IgD-negative memory B cell (primary cell): ENCODE measurements at places on chromosomes 4 and X. TPM values are rescaled to one million over a fixed set of nuclear protein-coding genes. Genes with fewer than 3 reads are reported as not detected.

DNAAF6 gene
- polyA plus RNA-seq = not detected

CTBP1 gene
- 36.5 TPM for polyA plus RNA-seq

INTU gene
- 0.11 TPM for polyA plus RNA-seq

MMRN1 gene
- 0.18 TPM for polyA plus RNA-seq

SLC39A8 gene
- 4.3 TPM for polyA plus RNA-seq

RAB40AL gene
- not detected for polyA plus RNA-seq

CT45A6 gene
- not detected for polyA plus RNA-seq

ARHGAP36 gene
- polyA plus RNA-seq = not detected

CITED1 gene
- not detected for polyA plus RNA-seq

H2AZ1 gene
- 275 TPM for polyA plus RNA-seq
